Cerebellar nuclear complex (tissue), 1 donor: ENCODE measurements at places on chromosomes 13 and 19.

DNA sequence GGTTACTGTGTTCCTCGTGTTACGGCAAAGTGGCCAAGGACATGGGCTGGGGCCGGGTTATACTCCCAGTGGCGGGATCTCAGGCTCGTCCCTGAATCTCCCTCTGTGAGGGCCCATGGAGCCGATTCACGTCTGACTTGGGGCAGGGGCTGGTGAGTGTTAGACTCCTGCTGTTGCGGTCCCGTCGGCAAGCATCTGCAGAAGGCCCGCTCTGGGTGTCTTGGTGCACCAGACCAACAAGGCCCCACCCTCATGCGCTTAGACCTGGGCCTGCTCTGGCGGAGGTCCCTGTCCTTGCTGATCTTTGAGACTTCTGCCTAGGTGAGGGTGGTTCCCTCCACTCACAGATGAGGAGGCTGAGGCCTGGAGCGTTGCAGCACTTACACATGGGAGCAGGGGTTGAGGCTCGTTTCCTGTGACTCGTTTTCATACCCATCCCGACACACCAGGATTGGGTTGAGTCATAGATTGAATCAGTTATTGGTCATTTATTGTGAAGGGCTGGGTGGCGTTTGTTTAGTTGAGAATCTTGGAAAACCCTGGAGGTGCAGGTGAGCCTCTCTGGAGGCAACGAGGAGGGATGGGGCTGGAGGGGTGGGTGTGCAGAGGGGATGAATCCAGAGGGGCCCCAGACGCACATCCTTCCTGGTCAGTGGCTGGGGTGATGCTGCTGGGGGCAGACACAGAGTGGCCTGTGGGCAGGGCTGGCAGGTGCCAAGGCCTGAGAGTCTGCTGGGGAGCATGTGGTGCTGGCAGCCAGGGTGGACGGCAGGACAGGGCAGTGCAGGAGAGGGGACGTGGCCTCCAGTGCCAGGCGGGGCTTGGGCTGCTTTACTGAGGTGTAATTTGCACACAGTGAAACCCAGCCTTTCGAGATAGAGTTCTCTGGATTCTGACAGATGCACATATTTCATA, 4.6 kb downstream of the EPN1 start:
- no peak for DNase-seq

DNA sequence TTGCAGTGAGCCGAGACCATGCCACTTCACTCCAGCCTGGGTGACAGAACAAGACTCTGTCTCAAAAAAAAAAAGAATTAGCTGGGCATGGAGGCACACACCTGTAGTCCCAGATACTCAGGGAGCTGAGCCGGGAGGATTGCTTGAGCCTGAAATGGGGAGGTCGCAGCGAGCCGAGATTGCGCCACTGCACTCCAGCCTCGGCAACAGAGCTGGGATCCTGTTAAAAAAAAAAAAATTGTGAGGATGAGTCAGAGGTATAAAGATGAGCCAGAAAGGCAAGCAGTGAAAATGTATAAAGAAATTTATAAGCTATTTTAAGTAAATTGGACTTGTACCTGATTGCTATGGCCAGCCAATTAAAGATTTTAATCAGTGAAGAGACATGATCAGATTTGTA, 21.1 kb downstream of the KBTBD6 start:
- no peak for DNase-seq

GRCh38 chr19:12064590-12065538, at the start of gene ZNF844:
Gene ZNF844, plus strand, starts transcription at chr19:12064731. Its CDS starts 143 bp downstream, at chr19:12064874.
- peak; percentile 81 for DNase-seq

- no peak for DNase-seq
Observed at GRCh38 chr19:5540208-5540607, 27.5 kb downstream of the TINCR start.

DNA sequence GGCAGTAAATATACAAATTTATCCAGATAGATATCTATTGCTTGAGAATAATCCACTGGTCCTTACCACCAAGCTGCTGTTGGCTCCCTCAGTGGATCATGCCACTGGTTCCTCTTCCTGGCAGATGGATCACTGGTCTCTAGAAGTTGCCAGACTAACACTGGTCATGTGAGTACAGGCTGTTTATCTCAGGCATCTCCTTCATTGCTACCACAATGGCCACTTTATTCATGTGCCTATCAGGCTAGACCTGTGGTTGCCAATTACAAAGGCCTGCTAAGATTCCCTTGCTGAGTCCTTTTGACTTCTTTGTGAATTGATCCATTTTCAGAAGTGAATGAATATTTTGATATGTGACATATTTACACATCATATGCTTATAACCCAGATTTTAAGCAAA, 1659.5 kb upstream of the PCDH20 start:
- DNase-seq, result no peak

- DNase-seq, result no peak
Observed at GRCh38 chr19:34676697-34677385, at the start of gene SCGB2B2. Gene SCGB2B2, minus strand, starts transcription at chr19:34677159. Its CDS starts 82,596 bp downstream, at chr19:34594563.

GRCh38 chr13:74274916-74275315, 140.7 kb upstream of the KLF12 start:
- DNase-seq, result no peak

DNA sequence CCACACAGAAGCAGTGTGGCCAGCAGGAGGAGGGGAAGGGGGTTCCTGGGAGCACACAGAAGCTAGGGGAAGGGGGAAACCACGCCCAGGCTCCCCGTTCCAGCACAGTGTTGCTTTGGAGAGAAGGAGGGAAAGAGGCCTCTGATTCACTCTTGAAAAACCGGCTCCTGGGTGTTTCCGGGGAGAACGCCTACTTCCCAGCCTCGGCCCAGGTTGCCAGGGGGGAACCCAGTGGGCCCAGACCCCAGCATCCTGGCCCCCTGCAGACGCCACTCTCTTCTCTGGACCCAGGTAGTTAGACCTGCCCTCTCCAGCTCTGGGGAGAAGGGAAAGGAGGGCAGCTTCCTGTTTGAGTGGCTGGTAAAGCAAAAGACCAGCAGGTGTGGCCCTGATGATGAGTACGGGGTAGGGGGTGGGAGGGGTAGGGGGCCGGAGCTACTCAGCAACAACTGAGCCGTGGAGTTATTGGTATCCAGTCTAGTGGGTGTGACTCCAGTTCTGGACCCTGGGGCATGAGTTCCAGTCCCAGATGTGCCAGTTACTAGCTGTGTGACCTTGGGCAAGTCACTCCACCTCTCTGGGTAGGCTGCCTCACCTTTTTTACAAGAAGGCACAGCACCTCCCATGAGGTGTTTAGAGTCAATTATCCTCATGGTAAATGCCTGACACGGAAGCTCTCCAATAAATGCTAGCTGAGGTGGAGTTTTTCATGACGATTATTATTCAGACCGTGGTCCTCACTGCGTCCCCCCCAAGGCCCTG, 836 bp downstream of the GIPC1 start:
- no peak for DNase-seq

DNA sequence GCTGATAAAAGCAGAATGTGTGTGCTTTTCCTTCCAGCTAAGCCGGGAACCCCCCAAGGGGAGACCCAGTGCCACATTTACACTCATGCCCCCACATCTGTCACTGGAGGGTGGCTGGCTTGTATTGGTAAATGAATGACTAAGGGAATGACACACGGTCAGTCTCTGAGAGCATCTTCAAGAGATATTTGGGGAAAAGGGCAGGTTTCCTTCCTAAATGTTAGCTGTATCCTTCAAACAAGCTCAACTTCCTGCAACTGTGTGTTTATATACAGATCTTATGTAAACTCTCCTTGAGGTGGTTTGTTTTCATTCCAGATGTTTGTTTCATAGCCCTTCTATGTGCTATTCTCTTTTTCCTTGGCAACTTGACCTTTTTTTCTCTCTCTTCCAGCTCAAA, 192.6 kb downstream of the COL4A1 start:
- no peak for DNase-seq

GRCh38 chr19:51421229-51422052, 4.0 kb upstream of the SIGLEC10 start:
- DNase-seq, result no peak

- no peak for DNase-seq
Observed at GRCh38 chr19:33427801-33428626, 54.5 kb downstream of the CEBPG start.

DNA sequence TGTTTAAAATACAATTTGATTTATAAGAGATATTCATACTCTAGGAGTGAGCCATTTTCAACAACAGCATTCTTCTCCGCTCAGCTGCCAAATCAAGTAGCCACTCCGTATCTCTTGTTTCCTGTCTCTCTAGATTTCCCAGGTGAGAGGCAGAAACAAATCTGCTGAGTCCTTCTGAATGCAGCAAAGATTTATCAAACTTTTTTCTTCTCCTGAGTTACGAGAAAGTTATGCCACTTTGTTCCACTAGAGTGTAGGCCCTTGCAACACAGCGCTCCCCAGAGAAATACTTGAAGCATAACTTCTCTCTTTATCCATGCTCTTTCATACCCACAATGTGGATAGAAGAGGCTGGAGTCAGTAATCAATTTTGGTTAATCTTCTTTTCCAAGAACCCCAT, 1960.8 kb downstream of the OLFM4 start:
- no peak for DNase-seq

DNA sequence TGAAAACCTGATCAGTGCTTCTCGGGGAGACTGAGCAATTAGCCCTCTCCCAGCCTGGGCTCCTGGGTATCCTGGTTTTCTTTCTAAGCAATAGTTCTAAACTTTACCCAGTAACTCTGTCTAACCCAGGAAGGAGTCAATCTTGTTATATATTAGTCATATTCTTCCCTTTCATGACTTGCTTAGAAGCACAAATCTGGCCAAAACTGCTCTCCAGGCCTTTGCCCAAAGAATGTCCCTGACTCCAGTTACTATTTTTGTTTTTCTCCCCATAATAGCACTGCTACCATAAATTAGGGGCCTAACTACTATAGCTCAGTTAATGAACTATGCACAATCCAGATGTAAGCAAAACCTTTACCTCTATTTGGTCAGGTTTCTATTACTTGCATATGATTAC, 355.8 kb upstream of the HTR2A start:
- DNase-seq, result no peak

DNA sequence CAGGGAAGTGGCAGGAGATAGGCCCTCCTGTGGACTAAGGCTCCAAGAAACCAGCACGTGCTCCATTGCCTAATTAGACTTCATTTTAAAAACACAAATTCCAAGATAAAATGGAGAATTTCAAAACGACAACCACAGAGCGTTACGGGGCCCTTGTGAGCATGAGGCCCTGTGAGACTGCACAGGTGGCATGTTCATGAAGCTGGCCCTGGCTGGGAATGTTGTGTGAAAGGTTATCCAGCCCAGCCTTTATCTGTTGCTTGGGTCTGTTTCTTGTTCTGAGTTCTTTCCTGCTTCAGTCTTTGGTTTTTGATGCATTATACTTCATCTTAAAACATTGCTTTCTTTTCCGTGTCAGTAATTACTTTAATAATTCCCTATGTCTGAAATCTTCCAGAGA, 99.0 kb downstream of the LACC1 start:
- no peak for DNase-seq

DNA sequence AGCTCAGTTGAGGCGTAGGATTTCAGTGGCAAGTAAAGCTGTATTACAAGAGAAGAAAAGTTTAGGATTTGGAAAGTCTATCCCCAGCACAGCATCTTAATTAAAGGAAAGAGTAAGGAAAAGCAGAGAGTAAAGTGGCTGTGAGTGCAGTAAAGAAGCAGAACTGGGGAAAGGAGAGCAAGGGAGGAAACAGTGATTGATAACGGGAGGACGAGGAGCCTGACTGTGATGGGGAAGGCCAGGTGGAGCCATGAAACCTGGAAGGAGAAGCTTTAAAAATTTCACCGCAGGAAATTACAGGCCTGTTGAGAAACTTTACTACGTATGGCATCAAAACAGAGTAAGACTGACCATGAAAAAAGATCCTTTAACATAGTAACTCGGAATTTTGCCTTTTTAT, 175.6 kb downstream of the SHISA2 start:
- no peak for DNase-seq

GRCh38 chr19:13884726-13885591, 8.0 kb downstream of the NANOS3 start:
- DNase-seq, result peak; percentile 1

DNA sequence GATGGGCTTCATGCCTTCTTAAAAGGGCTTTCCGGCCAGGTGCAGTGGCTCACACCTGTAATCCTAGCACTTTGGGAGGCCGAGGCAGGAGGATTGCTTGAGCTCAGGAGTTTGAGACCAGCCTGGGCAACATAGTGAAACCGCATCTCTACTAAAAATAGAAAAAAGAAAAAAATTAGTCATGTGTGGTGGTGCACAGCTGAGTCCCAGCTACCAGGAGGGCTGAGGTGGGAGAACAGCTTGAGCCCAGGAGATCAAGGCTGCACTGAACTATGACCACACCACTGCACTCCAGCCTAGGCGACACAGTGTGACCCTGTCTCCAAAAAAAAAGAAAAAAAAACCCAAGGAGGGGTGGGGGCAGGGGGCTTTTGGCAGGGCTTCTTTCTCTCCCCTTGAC, 7.2 kb downstream of the CARS2 start:
- DNase-seq, result no peak

GRCh38 chr19:49920624-49921363, 8.2 kb upstream of the ATF5 start:
- DNase-seq, result no peak

GRCh38 chr19:7955696-7956095, 12.2 kb upstream of the TIMM44 start:
- DNase-seq, result no peak

DNA sequence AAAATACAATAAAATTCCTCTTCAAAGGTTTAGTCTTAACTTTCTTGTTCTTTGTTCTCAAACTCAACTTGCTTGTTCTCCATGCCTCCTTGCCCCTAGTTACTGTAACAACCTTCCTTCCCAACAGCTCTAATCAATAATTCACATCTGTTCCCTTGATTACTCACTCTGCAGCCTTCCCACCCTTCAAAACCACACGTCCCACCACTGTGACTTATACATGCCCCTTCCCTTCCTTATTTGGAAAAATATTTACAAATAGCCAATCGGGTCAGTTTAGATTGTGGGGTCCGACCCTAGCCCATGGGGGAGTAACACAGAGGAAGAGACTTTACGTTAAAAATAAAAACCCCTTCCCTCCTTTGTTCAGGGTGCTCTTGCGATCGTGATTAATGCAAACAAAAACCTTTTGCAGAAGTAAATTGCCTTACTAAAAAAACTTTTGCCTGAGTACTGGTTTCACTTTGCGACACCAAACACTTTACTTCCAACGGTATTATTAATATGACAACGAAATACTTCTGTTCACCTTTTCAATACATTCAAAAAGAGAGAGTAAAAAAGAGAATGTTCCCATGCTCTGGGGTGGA, 512 bp upstream of the ZNF93 start:
- no peak for DNase-seq

GRCh38 chr19:43682824-43683661, 13.1 kb upstream of the PLAUR start:
- DNase-seq, result no peak
